ENCODE measurements at places on chromosomes 4 and X.
A peak's percentile ranks its signal among the peaks of the same experiment; 100 is the strongest.

- no peak for DNase-seq
Observed at GRCh38 chr4:66178906-66179305, 508.6 kb upstream of the EPHA5 start.

GRCh38 chrX:53711436-53711835, 24.9 kb upstream of the HUWE1 start:
- DNase-seq = no peak

DNA sequence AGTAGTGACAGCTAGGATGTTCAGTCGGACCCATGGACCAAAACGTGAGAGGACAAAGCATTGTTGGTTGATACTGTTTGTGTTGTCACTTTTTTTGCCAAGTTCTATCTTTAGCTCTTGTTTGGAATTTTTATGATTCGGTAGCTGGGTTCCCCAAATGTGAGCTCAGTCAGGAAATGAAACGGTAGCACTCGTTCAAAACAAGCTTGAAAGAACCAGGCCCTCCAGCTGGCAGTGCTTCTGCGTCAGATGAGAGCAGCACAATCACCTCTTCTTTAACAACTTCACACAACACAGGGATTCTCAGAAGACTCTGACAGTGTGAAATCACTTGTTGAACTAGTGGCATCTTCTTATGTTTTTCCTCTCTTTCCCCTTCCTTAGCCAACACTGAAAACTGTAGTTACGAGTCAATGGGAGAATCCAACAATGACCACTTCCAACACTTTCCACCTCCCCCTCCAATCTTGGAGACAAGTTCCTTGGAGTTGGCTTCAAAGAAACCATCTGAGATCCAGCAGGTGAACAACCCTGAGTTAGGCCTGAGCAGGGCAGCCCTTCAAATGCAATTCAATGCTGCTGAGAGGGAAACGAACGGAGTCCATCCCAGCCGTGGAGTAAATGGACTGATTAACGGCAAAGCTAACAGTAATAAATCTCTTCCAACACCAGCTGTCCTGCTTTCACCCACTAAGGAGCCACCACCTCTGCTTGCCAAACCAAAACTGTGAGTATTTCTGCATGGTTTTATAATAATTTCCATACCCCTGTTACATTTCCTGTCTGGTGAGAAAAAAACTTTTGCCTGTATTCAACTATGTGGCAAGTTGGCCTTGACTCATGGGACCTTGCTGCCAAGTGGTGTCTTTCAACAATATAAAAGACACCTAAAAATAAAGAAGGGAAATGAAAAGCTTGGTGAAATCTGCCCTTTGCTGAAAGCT, 214.6 kb downstream of the PALLD start:
- peak; percentile 36 for DNase-seq

DNA sequence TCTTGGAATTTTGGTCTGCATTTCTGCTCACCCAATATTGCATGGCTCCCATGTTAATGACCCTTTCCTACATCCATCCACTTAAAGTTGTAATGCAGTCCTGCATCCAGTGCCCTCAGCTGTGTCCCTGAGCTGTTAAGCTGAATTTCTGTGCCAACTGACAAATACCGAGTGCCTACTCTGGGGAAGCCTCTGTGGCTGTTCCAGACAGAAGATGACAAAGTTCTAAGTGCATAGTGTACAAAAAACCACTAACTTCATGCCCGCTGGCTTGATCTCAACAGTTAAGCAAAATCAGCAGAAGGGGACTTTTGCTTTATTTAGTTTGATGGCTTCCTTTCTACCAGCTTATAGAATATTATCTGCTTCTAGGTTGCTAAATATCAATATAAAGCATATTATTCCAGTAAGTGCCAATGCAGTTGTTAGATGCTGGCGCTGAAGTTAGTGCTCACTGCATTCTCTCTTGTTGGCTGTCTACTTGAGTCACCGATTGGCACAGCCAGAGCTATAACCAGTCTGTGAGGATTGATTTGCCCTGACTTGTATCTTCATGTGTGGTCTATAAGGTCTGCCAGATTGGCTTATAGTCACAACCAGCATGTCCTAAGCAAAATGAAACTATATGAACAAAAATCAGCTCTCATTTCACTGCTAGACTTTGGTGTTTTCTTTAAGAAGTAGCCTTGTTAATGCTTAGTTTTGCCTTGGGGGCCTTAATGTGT, 98.9 kb downstream of the KLHL8 start:
- DNase-seq = peak; percentile 15

GRCh38 chrX:69109706-69110105, 55.5 kb downstream of the PJA1 start:
- DNase-seq = no peak

DNA sequence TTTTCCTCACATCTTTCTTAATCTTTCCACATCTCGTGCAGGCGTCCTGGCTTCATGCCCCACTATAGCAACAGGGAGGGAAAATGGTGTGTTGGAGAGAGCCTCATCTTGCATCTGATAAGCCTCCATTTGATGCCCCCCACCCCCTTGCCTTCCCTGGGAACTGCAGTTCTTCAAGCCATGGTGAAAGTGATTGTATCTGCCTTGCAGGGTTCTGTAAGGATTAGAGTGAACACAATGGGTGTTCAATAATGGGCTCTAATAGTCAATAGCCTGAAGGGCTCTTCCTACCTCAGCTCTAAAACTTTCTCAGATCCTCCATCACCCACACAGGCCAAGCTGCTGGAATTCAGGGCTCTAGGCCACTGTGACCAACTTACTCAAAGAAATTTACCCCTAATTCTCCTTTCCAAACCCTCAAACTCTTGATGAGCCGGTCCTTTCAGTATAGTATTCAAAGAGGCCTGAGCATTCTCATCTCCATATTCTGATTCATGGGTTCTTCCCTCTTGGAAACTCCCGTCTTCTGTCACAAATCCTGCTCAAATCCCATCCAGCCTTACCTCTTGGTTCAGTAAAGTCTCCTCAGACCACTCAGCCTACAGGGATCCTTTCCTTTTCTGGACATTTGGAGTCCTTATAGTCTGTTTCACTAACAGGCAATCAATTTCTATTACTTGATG, 128.3 kb upstream of the TRIM2 start:
- no peak for DNase-seq

DNA sequence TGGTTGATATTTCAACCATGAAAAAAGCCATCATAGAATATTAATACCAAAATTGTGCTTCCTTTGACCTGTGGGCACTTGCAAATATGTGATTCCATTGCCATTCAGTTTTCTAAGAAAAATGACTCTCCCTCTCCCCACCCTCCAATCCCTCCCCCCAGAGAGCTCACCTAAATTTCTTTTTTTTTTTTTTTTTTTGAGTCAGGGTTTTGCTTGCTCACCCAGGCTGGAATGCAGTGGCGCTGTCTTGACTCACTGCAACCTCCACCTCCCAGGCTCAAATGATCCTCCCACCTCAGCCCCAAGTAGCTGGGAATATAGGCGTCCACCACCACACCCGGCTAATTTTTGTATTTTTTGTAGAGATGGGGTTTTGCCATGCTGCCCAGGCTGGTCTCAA, 47.0 kb downstream of the SNX25 start:
- DNase-seq = no peak

GRCh38 chrX:40058719-40059118, 39.0 kb downstream of the BCOR start:
- DNase-seq = no peak

GRCh38 chr4:89398644-89399043, 91.0 kb upstream of the GPRIN3 start:
- DNase-seq = no peak

DNA sequence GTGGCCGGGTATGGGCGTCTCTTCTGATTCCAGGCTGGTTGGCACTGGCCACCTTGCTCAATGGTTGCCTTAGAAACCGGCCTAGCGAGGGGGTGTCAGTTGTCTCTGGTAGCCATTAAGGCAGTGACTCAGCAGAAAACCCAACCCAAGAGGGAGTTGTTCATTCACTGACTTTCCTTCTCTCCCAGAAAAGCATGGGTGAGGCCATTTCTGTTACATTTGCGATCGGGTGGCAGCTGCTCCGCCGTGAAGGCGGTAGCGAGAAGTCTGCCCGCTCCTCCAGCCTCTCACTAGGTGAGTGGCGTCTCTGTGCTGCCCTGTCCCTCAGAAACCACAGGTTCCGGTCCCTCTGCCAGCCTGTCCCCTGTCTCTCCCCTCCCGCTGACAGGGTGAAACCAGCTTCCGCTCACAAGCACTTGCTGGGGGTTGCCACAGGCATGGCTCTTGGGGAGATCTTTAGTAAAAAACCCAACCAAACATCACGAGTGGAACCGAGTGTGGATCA, 17.4 kb downstream of the IRAK1 start:
- DNase-seq = peak; percentile 60

GRCh38 chr4:143634763-143635162, 65.7 kb downstream of the FREM3 start:
- no peak for DNase-seq

DNA sequence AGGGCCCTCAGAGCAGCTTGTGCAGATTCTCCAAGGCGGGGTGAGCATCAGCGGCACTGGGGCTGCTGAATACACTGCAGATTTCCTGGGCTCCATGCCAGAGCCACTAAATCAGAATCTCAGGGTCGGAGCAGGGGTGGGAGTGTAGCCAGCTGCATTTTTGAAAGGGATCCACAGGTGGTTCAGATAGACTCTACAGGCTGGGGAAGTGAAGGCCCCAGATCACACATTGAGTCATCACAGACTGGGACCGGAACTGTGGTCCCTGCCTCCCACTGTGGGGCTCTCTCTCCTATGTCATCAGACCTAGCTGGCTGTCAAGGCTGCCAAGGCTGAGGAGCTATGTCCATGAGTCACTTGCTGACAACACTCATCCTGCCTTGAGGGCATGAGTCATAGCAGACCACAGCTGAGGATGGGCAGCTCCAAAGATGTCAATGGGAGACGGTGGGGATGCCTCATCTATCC, 162.3 kb upstream of the MAMLD1 start:
- peak; percentile 85 for DNase-seq

GRCh38 chrX:112669824-112670223, 9.9 kb downstream of the LHFPL1 start:
- no peak for DNase-seq

DNA sequence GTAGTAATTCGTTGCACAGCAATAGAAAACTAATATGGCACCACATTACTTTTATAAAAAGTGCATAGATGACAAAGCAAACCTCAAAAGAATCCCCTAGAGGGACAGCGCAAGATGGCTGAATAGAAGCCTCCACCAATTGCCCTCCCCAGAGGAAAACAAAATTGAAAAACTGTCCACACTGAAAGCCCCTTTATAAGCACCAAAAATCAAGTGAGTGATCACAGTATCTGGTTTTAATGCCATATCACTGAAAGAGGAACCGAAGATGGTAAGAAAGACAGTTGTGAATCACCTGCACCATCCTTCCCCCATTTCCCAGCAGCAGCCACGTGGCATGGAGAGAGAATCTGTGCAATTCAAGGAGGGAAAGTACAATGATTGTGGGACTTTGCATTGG, 522.2 kb downstream of the GLUD2 start:
- DNase-seq = no peak

DNA sequence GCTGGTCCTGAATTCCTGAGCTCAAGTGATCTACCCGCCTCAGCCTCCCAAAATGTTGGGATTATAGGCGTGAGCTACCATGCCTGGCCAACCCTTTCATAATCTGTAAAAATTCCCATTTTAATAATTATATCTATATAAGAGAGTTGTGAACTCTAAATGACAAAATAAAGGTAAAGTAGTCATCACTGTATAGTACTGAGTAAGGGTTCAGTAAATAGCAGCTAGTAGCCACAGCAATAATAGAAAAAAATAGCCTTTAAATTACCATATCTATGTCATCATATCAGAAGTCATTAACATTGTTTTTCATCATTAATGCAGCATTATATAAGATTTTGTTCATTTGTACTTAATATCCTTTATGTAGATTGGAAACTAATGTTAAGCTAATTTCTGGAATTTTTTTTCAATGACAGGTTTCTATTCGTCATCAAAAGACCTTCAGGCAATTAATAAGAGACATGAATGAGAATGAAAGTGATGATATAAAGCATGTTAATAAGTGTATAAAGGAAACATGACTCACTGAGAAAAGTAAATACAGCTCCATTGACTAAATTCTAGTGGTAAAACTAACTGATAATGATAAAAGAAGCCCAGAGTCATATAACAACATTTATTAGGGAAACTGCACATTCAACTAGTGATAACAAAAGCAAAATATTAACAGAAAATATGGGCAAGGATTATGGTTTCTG, 85.9 kb upstream of the UGT8 start:
- no peak for DNase-seq

- DNase-seq = no peak
Observed at GRCh38 chr4:11416071-11416766, 12.5 kb downstream of the HS3ST1 start.

DNA sequence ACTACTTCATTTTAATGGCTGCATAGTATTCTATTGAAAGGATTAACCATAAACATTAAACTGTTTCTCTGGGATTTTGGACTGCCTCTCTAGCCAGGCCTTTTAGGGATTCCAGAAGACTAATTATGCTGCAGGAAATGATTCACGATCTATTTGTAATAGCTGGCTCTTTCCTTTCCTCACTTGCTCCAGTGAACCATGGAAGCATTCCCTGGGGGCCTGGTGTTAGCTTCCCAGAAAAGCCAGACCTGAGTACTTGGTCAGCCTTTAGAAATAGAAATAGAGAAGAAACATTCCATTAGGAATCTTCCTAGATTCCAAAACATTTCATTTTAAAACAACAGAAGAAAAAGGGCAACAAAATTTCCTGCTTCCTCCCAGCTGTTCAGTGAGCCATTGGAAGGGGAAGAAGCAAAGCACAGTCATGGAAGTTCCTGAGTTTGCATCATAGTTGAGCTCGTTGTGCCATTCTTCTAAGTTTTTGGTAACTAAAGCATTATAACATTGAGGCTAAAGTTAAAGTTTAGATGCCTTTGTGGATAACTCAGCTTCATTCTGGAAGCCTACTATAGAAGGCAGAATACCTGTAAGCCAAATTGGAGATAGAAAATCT, 83.5 kb downstream of the NPNT start:
- DNase-seq = no peak

DNA sequence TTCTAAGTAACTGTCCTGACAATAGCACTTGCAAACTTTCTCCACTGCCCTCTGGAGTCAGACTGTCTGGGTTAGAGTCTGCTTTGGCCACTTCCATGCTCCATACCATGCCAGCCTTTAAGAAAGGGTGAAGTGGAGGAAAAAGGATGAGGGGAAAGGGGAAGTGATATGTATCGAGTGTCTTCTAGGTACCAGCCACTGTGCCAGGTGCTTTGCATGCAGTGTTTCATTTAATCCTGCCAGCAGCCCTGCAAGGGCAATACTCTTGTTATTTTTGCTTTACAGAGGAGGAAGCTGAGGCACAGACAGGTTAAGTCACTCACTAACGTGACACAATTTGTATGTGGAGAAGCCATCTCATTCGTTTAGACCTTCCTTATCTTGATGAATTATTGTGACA, 55.6 kb downstream of the RTL9 start:
- DNase-seq = no peak

GRCh38 chr4:131052646-131053045, 1956.7 kb downstream of the C4orf33 start:
- DNase-seq = no peak

DNA sequence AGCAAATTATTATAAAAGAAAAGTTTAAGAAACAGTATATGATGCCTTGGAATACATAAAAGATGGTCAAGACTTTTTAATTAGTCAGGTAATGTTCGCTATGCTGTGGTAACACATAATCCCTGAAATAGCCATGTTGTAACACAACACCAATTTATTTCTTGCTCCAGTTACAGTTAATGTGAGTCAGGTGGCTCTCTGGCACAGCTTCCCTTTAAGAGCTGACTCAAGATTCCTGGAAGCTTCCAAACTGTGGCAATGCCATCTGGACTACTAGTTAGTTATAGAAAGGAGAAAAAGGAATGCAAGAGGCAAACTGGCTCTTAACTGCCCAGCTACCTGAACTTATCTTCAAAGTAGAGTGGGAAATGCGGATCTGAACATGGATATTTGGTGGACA, 210.5 kb downstream of the CHM start:
- DNase-seq = peak; percentile 3

GRCh38 chr4:78079726-78080430, 22.8 kb downstream of the FRAS1 start:
- no peak for DNase-seq
